ENCODE measurements at places on chromosomes 16 and 17. TPM values are rescaled to one million over a fixed set of nuclear protein-coding genes. Genes with fewer than 3 reads are reported as not detected.

PDE6G gene
- total RNA-seq, result 23.5 TPM

- no peak for DNase-seq
Measured at GRCh38 chr17:51016099-51016498, 104.6 kb downstream of the SPAG9 start.

DNA sequence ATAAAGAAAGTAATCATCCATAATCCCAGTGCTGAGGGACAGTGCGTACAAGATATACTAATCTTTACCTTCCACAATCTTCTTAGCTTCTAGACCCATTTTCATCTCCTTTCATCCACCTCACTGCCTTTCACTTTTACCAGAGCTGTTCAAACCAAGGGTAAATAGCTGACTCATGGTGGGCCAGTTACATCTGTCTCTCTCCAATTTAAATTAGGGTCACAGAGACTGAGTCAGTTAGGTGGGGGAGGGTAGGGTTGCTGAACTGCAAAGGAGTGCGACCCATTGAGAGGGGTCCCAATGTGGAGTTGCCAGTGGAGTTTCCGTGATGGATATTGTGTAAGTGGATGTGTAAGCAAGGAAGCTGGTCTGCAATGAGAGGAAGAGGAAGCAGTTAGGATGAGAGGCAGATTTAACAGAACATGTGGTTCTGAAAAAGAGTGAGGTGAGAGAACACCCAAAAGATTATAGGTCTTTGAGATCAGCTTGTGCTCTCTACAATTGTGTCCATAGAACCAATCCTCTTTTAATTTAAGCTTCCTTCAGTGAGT, 83.5 kb downstream of the GP2 start:
- DNase-seq, result no peak

DNA sequence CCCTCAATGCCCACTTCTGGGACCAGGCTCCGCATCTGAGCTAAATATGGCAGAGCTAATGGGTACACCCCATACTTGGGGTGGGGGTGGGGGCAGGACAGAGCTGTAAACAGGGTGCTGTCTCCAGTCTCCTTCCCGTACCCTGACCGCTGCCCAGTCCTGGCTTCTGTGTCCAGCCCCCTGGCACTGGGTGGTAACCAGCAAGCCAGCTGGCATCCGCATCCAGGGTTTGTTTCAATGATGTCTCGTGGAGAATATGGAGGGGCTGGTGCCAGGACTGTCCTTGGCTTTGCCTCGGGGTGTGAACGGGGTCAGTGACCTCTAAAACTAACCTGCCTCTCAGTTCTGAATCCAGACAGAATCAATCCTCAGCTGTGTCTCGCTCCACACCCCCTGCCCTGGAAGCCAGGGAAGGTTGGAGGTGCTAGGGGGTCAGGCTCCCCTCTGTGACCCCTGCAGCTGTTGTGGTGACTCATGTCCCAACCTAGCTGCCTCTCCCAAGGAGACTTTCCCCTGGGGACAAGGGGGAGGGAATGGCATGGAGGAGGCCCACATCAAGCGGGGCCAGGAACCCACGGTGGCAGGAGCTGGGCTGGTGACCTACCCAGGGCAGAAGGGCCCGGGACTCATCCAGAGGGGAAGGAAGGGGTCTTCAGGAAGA, 1.5 kb upstream of the PNMT start:
- no peak for DNase-seq

GRCh38 chr16:57098188-57098841, 5.9 kb downstream of the CPNE2 start:
- no peak for DNase-seq

DNA sequence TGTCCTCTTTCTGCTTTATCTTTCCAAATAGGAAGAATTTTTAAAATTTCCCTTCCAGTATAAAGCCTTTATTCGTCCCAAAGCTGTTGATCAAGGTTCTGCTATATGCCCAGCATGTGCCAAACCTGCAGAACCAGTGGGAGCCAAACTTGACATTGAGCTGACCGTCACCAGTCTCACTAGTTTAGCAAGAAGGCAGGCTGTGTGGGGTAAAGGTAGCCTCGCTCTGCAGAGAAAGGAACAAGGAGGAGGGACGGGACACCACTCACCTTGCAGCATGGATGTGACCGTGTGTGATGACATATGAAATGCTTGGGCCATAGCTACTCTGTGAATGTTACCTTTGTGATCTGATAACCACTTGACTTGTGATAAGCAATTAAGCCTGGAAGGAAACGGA, 392.2 kb downstream of the CPPED1 start:
- DNase-seq, result no peak

GRCh38 chr16:66905633-66906539, 12.8 kb downstream of the CDH16 start:
- no peak for DNase-seq

DNA sequence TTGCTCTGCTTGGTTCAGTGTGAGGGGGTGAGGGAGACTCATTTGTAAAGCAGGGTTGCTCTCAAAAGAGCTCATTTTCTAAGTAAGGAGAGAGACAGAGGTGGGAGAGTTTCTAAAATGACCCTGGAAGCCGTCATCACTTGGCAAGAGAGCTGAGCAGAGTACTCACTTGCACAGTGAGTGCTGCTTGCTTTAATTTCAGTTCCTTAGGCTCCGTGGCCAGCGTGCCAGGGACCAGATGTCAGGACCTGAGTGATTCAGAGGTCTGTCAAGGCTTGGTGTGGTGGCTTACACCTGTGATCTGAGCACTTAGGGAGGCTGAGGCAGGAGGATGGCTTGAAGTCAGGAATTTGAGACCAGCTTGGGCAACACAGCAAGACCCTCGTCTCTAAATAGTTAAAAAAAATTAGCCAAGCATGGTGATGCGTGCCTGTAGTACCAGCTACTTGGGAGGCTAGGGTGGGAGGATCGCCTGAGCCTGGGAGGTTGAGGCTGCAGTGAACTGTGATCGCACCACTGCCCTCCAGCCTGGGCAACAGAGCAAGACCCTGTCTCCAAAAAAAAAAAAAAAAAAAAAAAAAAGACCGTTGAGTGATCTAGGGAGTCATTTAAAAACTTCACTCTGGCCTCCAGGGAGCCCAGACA, 10.7 kb downstream of the ZNF205 start:
- DNase-seq, result no peak

DNA sequence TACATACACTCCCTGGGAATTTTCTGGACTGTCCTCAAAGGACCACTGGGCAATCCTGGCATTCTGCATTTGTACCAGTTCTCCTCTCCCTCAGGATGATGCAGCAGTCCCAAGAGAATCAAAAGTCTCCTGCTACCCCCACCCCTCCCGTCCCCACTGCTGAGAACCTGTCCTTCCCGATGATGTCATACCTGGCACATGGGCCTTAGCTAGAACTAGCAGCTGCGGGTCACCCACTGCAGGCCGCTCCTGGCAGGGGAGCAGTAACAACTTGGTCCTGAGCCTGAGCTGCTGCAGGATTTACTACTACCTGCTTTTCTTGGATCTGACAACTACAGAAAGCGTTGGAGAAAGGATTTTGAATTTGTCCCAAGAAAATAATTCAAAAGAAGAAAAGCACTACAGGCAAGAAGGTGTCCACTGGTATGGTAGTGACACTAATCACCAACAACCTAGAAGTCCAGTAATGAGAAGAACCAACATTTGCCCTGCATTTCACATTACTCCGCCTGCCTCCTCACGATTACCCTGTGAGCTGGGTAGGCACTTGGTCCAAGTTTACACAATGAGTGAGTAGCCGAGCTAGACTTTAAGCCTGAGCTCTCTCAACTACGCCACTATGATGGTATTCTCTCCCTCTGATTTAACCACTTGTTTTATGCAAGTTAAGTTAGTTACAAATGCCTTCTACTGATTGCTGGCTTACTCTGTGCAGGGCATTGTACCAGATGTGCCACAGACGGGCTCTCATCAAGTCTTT, 55.3 kb upstream of the ETV4 start:
- DNase-seq, result no peak

DNA sequence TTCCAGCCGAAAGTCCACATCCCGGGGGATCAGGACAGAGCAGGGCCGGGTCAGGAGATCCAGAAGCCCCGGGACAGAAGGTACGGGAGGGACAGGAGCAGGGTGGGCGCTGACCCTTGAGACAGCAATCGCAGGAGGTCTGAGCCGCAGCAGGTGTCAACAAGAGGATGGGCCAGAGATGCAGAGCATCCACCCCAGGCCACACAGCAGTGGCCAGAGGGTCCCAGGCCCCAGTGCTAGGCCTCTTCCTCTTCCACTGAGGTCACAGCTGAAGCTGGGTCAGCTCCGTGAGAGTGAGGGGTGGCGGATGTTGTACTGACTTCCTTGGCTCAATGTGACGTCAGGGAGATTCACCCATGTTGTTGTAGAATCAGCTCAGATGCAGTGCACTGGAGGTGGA, 8.7 kb upstream of the RNF213 start:
- no peak for DNase-seq

Measured in epithelial cell of proximal tubule (primary cell).